ENCODE measurements at places on chromosomes 4 and X.

- no peak for DNase-seq
Observed at GRCh38 chr4:36310216-36310615, 28.8 kb downstream of the DTHD1 start.

GRCh38 chr4:8072235-8072968 lies 86.2 kb downstream of the ABLIM2 start:
- DNase-seq = no peak

DNA sequence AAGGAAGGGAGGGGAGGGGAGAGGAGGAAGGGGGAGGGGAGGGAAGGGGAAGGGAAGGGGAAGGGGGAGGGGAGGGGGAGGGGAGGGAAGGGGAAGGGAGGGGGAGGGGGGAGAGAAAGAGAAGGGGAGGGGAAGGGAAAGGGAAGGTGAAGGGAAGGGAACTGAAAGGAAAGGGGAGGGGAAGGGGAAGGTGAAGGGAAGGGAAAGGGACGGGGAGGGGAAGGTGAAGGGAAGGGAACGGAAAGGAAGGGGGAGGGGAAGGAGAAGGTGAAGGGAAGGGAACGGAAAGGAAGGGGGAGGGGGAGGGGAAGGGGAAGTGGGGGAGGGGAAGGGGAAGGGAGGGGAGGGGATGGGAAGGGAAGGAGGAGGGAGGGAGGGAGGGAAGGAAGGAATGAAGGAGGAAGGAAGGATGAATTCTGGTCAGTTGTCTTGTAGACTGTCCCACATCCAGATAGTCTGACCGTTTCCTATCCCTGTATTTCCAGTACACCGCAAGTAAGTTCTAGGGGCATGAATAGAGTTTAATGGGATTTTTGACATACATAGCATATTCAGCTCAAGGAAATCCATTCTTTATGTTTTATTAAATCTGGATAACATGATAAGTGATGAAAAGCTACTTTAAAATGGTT lies 20.4 kb downstream of the HERC5 start:
- no peak for DNase-seq

- peak; percentile 19 for DNase-seq
Observed at GRCh38 chrX:150365051-150365989, 2.2 kb downstream of the MAMLD1 start.

- DNase-seq = no peak
Observed at GRCh38 chrX:71225009-71225408, 2.0 kb downstream of the GJB1 start.

DNA sequence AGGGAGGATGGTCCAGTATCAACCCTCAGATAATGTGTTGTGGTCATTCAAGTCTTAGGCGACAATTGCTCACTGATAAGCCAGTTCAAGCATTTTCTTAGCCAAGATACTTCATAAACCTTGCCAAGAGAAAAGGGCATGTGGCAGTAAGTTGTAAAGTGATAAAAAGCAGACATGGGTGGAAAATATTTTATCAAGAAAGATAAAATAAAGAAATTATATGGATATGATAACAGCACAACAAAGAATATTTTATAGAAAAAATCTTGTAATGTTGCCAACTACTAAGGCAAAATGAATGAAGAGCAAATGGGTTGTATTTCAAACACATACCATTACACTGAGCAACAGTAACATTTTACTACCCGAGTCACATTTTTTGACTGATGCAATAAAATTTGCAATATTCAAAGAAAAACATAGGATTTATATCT lies 217.4 kb upstream of the PITX2 start:
- DNase-seq = no peak

GRCh38 chrX:31280580-31280979 lies 208.7 kb upstream of the FTHL17 start:
- no peak for DNase-seq

DNA sequence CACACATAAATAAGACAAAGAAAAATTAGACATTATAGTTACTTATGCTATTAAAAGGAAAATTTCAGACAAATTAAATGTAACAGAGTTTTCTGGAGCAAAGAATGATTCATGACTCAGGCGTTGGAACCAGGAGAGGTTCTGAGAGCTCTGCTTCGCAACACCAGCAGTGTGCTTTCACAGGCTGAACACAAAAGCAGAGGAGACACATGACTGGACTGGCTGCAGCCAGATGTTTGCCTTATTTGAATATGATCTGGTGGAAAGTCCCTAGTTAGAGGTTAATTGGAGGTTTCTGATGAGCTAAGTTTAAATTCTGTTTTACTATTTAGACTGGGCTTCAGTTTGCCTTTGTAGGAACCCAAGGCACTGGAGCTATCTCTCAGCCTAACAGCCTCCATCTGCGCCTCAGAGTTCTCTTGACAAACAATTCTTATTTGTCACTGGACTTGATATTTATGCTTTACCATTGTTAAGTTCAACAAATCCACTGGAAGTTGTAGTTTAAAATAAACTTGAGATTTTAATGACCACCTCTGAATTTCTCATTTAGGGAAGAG lies 16.2 kb downstream of the BOD1L1 start:
- no peak for DNase-seq

DNA sequence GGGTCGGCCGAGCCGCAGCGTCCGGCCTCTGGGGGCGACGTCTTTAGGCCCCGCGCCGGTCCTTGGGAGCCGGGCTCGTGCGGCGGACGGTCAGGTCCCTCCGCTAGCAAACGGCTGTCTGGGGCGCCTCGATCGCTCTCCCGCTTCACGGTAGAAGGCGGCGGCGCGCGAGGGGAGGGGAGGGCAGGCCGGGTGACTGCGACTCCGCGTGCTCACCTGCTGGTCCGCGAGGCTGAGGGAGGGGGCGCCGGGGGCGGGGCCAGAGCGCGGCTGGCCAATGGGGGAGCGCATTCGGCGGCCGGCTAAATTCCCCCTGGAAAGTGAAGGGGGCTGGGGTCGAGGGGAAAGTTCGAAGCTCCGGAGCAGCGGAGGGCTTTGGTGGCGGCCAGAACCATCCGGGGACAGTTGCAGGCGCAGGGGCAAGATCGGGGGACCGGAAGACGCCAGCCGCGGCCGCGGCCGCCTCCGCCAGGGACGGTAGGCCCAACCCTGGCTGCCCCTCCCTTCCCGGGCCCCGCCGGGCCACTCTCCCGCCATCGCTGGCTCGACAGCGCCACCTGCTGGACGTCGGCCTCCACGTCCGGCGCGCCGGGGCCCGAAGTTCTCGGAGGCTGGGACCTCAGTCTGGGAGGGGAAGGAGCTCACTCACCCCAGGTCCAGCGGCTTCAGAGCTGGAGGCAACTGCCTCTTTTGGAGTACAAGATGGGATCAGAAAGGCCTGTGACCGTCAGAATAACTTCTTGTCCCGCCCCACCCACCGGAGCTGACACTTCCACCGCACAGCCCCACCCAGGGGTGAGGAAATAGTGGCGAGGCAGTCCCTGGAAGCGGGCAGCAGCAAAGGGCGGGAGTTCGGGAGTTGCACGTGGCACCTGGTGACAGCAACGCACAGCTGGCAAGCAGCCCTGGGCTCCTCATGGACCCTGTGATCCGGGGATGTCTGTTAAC lies 49.9 kb downstream of the ELF4 start:
- DNase-seq = peak; percentile 69

GRCh38 chr4:128163177-128164117 lies 102.3 kb downstream of the LARP1B start:
- no peak for DNase-seq

DNA sequence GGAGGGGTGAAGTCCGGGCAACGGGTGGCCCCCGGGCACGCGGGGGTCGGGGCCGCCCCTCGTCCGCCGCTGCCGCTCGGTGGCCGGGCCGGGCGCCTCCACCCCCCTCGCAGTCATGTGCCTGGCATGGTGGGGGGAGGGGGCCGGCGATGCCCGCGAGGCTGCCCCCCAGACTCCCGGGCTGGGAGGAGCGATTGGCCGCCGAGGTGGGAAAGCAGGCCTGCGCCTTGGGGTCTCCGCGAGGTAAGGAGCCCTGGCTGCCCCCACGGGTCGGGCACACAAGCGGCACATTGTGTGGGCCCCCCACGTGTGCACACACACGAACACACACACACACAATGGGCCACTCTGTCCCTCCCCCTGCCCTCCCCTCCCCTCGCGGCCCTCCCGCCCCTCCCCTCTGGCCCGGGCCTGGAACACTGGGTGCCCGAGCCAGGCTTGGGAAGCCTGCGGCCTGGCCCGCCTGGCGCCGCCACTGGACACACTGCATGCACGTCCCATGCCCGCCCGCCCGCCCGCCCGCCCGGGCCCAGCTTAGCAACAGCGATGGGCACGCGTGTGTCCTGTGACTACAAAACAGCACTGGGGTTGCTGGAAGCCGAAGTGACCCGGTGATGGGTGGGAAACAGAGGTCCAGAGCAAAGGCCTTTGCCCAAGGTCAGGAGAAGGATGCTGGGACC lies 1.3 kb downstream of the SLC6A8 start:
- DNase-seq = no peak

- no peak for DNase-seq
Observed at GRCh38 chrX:16213961-16214360, 46.7 kb downstream of the MAGEB17 start.

DNA sequence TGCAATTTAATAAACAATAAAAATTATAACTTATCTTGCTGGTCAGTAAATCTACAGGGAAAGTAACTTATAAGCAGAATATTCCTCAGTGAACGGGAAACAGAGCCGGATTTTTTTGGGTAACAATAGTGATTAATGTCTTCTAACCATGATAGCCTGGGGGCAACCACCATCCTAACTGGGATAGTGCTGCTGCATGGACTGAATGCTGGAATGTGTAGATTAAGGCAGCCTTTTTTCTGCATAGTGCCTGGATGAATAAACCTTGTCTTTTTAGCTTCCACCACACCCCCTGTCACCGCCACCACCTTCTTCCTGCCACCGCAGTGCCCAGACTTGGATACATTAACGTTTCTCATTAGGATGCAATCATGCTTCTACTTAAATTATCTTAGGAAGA lies 83.6 kb upstream of the LNX1 start:
- no peak for DNase-seq

DNA sequence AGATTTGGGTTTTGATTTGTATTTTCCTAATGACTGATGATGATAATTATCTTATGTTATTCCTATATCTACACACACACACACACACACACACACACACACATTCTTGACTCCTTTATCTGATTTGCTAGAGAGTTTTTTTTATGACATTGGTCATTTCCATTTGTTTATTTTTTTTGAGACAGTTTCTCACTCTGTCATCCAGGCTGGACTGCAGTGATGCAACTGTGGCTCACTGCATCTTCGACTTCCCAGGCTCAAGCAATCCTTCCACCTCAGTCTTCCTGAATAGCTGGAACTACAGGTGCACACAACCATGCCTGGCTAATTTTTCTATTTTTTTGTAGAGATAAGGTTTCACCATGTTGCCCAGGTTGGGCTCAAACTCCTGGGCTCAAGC lies 6.7 kb downstream of the ZNF81 start:
- DNase-seq = no peak

DNA sequence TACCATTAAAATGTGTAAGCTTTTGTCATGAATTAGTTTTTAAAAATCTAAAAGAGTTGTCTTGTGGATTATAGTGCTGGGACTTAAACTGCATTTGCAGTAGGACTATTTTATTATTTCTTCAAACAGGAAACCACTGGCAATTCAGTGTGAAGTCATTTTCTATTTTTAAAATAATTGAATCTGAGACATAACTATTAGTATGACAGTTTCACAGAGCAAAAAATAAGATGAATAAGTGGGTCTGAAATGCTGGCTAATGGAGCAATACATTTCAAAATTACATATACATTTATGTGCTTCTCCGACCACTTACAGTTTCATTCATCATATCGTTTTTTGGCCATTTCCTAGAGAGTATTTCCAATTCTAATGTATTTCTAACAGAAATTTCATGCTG lies 75.3 kb upstream of the RAPGEF2 start:
- no peak for DNase-seq

DNA sequence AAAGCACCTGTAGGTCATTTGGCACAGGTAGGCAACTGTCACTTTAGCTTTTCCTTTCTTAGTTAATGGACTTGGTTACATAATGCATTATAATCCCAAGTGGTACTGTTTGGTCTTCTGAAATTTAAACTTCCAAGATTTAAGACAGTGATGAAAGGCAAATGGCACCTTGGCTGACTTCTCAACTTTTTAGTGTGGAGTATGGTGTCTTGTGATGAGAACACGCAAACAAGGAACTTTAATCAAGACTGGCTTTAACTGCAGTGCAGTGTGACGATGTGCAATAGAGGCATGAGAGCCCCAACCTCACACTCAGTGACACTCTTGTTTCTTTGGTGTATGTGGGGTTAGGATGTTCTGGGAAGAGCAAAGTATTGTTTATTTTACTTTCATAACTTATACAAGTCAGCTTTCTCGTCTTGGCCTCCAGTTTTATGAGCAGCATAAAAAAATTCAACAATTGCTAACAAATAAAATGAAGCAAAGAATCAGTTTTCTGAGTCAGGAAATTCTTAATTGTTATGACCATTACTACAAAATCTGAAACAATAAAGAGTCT lies 171.9 kb downstream of the MAD2L1 start:
- DNase-seq = no peak

GRCh38 chr4:53234669-53235068 lies 131.2 kb downstream of the SCFD2 start:
- no peak for DNase-seq

- no peak for DNase-seq
Observed at GRCh38 chr4:73450398-73451004, 14.5 kb downstream of the AFP start.

- no peak for DNase-seq
Observed at GRCh38 chr4:86975927-86976326, 41.1 kb downstream of the AFF1 start.

- DNase-seq = no peak
Observed at GRCh38 chr4:137722910-137723309, 190.6 kb upstream of the PCDH18 start.

- DNase-seq = no peak
Observed at GRCh38 chr4:89316931-89317366, 9.3 kb upstream of the GPRIN3 start.

GRCh38 chr4:28313729-28314713 lies 1453.4 kb downstream of the STIM2 start:
- no peak for DNase-seq

- no peak for DNase-seq
Observed at GRCh38 chr4:110616238-110617074, 6.4 kb downstream of the PITX2 start.

DNA sequence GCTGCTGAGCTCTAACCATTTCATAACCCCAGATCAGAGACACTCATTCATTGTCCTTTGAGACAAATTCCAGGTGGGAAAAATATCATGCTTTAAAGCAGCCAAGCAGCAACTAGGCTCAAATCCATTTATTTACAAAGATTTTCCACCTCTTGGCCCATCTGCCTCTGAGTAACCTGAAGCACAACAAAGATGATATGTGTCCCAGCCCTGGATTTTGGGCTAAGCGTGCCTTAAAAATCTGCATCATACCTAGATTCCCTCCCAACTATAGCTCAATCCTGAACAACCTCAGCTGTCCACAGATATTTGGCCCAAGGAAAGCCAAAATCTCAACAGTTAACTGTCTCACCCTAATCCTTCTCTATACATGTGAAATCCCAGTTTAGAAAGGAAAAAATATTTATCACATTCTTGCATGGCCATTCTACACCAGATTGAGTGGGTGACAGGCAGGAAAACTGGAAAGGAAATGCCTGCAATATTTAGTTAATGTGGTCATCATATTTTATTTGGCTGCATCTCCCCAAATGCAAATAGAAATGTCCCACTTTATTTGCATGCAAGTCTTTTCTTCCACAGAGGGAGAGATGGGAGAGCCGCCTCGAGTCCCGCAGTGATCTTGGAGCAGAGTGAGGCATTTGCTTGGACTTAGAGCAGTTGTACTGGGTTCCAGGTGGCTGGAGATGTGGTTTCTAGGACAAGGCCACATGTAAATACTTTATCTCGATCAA lies 146.4 kb upstream of the EOLA2 start:
- no peak for DNase-seq

- DNase-seq = no peak
Observed at GRCh38 chrX:6067600-6067999, 161.1 kb downstream of the NLGN4X start.

All from T-helper 2 cell (primary cell).